GM04503 (cell line): ENCODE measurements at places on chromosomes 11 and 22.
A peak's percentile ranks its signal among the peaks of the same experiment; 100 is the strongest.

- DNase-seq: no peak
These were observed 12.5 kb upstream of the MYRF start for GRCh38 chr11:61739966-61740365.

GRCh38 chr22:22452996-22453686, 55.4 kb downstream of the ZNF280B start:
- no peak for DNase-seq

GRCh38 chr11:124075841-124076651, 34.9 kb upstream of the OR10G7 start:
- DNase-seq: no peak

- no peak for DNase-seq
These were observed 699 bp upstream of the SDF2L1 start for GRCh38 chr22:21641417-21641788.

DNA sequence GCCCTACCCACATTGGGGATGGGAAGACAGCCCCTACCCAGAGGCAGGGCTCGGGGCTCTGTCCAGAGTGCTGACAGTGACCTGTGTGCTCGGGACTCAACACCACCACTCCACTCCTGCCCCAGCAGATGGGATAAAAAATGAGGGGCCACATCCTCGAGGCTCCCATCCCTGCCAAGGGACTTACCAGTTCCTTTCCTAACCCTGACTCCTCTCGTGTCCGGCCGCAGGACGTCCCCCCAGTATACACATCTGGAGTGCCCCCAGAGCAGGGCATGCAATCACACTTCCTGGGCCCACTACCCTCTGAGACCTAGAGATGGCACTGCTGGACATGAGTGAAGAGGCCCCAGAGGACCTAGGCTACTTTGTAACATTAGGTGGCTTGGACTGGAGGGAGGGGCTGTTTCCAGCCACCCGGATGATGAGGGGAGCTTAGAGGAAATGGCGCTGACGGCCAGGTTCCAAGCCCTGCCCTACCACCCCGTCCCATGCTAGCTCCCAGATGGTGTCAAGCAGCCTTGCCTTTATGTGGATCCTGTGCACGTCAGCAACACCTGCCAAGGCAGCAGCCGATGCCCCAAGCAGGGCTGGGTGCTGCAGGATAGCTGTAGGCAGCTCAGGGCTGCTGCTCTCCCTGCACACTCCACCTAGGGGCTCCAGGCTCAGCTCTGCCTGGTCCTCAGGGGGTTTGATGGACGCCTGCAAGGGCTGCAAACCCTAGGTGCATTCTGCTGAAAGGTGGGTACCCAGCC, 86.6 kb downstream of the DGCR2 start:
- DNase-seq: no peak

GRCh38 chr11:88523386-88524071, 186.0 kb upstream of the CTSC start:
- no peak for DNase-seq

GRCh38 chr22:37018086-37018814, 997 bp downstream of the TST start:
- DNase-seq: no peak

DNA sequence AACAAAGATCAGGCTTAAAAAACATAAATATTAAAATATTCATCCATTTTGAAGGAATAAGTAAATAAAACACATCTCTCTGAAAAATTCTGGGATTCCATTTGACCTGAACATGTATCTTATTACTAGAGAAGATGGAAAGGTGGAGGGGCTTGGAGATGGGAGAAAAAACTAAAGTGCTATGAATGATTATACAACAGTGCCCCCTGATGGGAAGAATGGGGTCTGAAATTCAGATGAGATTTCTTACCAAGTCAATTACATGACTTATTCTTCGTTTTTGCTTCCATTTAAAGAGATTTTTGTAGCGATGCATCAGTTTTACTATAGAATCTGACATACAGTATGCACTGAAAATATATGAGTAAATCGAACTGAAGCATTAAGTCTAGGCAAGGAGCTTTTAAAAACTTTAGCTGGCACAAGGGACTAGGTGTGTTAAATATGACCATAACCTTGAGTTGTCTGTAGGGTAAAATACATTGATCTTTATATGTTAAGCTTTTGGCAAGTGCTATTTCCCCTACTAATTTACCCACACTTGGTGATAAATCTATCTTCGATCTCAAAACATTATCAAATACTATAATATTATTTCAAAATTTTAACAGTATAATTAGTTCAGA, 718.8 kb downstream of the CNTN5 start:
- no peak for DNase-seq

GRCh38 chr11:57763568-57763967, 2.0 kb downstream of the CTNND1 start:
- DNase-seq: no peak

- DNase-seq: no peak
These were observed 40.5 kb upstream of the PRDM11 start for GRCh38 chr11:45105984-45106375.

GRCh38 chr11:9184516-9184915, 80.6 kb downstream of the DENND5A start:
- DNase-seq: no peak

DNA sequence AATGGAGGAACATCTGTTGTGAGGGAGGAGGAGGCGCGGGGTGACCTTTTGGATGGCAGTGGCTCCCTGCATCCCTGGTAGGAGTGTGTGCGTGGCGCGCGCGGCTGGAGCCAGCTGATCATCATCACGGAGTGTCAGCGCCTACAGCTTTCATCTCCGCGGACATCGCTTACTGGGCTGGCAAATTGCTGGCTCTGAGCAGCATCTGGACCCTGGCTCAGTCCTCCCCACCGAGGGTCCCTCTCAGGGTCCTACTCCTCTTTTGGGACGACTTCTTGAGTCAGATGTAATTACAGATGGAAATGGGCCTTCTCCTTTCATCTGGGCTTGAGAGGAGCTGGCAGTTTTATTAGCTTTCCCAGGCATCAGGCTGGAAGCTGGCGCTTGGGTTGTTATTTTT, 85.3 kb downstream of the CACNA1I start:
- DNase-seq: no peak

DNA sequence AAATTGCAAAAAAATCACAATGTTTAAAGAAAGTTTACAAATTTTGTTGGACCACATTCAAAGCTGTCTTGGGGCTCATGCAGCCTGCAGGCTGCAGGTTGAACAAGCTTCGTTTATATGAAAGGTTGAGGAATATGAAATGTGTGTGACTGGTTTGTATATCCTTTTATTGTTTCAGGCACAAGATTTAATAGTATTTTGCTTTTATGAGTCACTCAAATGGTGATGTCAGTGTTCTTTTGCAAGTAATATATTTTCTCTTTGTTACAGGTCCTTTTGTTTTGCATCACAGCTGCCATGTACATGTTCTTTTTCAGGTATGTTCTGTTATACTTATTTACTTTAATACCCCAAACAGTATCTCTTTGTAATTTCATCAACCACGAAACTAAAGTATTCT, 198.6 kb downstream of the TMEM135 start:
- DNase-seq: no peak

GRCh38 chr11:128515826-128516778, 71.3 kb downstream of the ETS1 start:
- no peak for DNase-seq

GRCh38 chr11:3207526-3208189, 11.0 kb downstream of the MRGPRG start:
- DNase-seq: no peak

GRCh38 chr11:76919887-76920746, 59.4 kb downstream of the ACER3 start:
- peak; percentile 36 for DNase-seq

GRCh38 chr22:49437356-49437755, 390.3 kb downstream of the BRD1 start:
- DNase-seq: no peak

DNA sequence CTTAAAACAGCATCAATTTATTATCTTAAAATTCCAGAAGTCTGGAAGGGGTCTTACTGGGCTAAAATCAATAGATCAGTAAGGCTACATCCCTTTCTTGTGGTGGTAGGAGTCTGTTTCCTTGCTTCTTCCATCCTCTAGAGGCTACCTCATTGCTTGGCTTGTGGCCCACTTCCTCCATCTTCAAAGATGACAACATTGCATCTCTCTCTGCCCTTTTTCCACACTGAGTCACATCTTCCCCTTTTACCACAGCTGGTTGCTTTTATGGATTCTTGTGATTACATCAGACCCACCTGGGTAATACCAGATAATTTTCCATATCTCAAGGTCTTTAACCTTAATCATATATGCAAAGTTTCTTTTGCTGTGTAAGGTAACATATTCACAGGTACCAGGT, 60.9 kb downstream of the GRIA4 start:
- DNase-seq: no peak

DNA sequence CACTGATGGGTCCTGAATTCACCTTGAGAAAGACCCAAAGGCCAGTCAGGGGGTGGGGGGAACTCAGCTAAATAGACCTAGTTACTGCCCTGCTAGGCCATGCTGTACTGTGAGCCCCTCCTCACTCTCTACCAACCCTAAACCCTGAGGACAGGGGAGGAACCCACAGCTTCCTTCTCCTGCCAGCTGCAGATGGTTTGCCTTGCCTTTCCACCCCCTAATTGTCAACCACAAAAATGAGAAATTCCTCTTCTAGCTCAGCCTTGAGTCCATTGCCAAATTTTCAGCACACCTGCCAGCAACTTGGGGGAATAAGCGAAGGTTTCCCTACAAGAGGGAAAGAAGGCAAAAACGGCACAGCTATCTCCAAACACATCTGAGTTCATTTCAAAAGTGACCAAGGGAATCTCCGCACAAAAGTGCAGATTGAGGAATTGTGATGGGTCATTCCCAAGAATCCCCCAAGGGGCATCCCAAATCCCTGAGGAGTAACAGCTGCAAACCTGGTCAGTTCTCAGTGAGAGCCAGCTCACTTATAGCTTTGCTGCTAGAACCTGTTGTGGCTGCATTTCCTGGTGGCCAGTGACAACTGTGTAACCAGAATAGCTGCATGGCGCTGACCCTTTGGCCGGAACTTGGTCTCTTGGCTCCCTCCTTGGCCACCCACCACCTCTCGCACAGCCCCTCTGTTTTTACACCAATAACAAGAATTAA, 2.4 kb upstream of the TTC36 start:
- DNase-seq: no peak

DNA sequence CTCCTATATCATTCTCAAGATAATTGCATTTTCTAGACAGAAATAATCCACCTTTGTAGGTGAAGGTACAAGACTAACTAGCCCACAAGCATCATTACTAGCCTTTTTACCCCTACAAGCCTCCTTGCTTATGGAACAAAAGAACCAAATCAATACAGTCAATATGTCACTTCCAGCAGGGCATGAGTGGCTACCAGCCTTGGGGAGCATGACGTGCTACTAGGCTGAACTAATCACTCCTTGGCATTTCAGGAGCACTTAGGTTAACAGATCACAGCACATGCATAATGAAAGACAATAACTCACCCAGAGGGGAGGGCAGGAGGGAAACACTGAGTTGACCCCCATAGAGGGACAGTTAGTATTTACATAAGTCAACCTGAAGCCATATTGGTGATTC, 2.7 kb downstream of the DRD2 start:
- no peak for DNase-seq

DNA sequence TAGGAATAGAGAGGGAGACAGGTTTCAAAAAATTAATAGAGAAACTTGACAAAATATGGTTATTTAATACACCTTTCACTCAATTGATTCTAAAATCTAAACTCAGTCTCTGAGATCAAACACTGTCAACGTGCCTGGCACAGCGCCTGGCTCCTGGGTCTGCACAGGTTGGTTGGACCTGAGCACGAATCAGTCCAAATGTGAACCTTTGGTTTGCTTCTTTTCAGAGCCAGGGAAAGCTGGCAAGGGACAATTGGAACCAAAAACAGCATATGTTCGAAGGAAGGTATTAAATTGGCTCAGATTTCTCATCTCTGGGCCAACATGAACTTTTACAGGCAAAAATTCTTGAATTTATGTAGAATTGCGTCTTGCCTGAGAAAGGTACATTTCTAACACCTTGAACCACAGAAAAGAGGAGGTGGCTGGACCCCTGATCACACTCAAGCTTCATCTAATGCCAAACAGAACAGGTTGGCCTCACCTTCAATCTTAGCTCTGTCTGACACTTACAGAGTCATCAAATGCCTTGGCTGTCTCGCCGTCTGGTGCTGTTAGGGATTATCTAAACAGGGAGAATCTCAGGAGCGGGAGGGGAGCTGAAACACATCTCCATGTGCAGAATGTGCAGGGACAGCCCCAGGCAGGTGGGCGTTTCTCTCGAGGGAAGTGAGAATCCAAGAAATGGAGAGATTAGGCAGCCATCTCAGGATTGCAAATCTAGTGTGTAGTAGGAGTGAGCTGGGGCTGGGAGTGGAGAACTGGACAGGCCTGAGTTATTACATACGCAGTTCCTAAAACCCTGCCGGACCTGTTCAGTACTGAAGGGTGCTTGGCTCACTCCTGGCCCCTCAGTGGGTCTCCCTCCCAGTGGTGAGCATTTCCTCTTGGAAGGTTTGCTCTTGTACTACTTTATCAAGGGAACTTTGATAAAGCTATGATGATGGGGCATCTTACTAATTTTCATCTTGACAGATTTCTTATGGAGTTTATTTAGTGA, 442.2 kb upstream of the B3GAT1 start:
- DNase-seq: no peak

DNA sequence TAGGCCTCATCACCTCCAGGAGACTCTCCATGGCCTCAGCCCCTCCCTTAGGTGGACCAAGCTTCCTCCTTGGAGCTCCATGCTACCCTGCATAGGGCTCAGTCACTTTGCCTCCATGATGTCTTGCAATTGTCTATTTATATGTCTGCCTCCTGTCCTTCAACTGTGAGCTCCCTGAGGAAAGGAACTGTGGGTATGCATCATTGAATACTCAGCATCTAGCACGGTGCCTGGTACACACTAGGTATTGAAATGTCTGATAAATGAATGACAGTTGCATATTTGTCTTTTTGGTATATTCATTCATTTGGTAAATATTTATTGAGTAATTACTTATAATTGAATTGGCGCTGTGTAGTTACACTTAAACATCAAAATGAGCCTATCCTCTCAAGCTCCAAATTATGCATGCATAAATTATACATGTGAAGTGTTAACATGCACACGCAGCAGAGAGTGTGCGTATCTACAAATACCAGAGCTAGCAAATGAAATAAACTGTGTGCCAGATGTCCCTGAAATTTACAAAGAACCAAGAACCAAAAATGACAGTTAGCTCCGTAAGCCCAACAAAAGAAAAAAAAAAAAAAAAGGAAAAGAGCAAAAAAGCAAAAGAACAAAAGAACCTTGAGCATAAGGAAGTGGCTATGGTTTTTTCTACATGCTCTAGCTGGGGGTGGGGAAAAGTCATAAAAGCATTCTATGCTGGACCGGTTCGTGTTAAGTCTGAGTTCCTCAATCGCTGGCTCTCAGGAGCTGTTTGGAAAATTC, 25.2 kb downstream of the GRAP2 start:
- DNase-seq: no peak

GRCh38 chr11:23769214-23769613, 727.6 kb upstream of the LUZP2 start:
- DNase-seq: no peak

GRCh38 chr11:134045799-134046635, 22.9 kb upstream of the JAM3 start:
- no peak for DNase-seq

DNA sequence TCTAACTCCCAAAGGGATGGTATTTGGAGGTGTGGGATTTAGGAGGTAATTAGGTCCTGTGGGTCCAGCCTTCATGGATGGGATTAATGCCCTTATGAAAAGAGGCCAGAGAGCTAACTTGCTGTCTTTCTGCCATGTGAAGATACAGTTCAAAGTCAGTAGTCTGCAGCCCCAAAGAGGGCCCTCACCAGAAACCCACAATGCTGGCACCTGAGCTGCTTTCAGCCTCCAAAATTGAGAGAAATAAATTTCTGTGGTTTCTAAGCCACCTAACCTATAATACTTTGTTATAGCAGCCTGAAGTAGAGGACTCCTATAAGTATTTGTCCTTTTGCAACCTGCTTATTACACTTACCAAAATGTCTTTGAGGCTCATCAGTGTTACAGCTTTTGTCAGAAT, 16.2 kb downstream of the ATM start:
- no peak for DNase-seq
